Lung (tissue), 17 donors: ENCODE measurements at places on chromosomes 1 and 21. TPM values are rescaled to one million over a fixed set of nuclear protein-coding genes. Genes with fewer than 3 reads are reported as not detected.
A peak's percentile ranks its signal among the peaks of the same experiment; 100 is the strongest.

DNA sequence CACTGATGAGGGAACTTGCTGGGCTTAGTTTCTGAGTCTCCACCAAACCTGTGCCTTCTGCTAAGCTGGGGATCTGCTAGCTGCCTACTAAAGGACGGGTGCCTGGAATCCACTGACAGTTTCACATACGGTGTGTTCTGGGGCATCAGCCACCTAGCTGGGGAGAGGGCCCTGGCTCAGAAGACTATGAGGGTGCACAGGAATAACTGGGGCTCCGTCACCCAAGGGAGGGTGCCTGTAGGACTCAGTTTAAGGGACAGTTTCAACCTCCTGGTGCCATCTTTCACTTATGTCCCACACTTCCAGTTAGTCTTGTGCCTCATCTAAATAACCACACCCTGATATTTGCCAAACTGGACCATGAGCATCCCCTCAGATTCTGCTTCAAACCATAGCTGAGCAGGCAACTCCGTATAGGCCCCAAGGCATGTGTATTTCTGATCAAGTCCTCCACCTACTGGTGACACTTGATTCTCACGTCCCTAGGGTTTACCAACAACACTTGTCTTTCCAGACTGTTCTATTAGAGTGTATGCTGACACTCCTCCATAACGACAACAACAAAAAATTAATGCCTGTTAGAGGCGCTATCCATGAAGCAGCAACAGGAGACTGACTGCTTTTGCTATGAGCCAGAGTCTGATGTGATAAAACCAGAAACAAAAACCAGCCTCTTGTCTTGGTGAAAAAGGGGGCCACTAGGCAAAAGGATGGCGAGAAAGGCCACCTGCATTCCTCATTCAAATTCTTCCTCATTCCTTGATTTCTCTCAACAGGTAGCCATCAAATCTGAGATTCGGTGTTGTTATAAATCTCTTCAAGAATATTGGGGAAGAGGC lies 55.0 kb upstream of the PAXBP1 start:
- peak; percentile 73 for DNase-seq
- no peak overlapping the region for H3K4me3 ChIP-seq
- no peaks in the 10 kb centered on the region for H3K27me3 ChIP-seq

- no peaks in the 10 kb centered on the region for H3K36me3 ChIP-seq
- H3K27me3 ChIP-seq, result no peaks in the 10 kb centered on the region
- no peak overlapping the region for H3K27ac ChIP-seq
- DNase-seq, result no peak
- no peaks in the 10 kb centered on the region for H3K4me1 ChIP-seq
- no peak overlapping the region for H3K4me3 ChIP-seq
These were observed 22.7 kb upstream of the LAMC2 start for GRCh38 chr1:183163316-183163715.

- no peaks in the 10 kb centered on the region for H3K36me3 ChIP-seq
- no peak overlapping the region for H3K27ac ChIP-seq
- no peak for DNase-seq
- no peak overlapping the region for H3K4me3 ChIP-seq
These were observed 3.7 kb upstream of the ZNF326 start for GRCh38 chr1:89990976-89991831.

DNA sequence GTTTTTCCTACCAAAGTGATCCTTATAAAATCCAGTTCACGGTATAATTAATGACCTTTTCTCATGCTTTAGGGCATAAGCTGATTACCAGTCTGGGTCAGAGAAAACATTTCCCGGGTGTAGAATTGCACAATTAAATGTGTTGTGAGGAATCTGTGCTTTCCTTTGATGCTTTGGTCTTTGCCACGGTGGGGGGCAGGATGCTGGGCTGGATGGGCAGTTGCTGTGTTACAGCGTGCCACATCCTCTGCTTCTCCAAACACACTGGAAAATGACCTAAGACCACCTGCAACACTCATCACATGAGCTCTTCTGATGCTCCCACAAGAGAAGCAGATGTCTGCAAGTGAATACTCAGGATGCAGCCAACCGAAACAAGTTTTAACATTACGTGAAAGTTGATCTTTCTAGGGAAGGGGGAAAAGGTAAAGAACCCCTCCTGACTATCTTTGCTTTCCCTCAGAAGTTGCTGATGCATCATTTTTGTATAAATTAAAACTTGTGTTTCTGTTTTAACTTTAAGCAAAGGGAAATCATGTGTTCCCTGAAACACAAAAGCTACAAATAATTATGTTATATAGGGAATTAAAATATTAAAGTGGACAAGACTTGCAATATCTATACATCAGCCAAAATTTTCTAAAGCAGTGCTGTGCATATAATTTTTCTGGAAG lies 515.3 kb upstream of the NR5A2 start:
- H3K4me3 ChIP-seq, result no peak overlapping the region
- no peaks in the 10 kb centered on the region for H3K36me3 ChIP-seq
- DNase-seq, result no peak
- no peaks in the 10 kb centered on the region for H3K4me1 ChIP-seq
- no peaks in the 10 kb centered on the region for H3K27me3 ChIP-seq

DNA sequence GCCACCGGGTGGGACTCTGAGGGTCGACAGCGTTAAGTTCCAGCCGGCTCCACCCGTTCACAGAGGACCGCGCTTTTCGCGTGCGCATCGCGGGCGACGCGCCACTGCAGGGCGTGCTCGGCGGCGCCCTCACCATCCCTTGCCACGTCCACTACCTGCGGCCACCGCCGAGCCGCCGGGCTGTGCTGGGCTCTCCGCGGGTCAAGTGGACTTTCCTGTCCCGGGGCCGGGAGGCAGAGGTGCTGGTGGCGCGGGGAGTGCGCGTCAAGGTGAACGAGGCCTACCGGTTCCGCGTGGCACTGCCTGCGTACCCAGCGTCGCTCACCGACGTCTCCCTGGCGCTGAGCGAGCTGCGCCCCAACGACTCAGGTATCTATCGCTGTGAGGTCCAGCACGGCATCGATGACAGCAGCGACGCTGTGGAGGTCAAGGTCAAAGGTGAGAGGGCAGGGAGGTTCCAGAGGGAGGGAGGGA lies 4.9 kb downstream of the BCAN start:
- no peaks in the 10 kb centered on the region for H3K36me3 ChIP-seq
- no peak for DNase-seq
- H3K4me1 ChIP-seq, result no peaks in the 10 kb centered on the region
- no peak overlapping the region for H3K27ac ChIP-seq

DNA sequence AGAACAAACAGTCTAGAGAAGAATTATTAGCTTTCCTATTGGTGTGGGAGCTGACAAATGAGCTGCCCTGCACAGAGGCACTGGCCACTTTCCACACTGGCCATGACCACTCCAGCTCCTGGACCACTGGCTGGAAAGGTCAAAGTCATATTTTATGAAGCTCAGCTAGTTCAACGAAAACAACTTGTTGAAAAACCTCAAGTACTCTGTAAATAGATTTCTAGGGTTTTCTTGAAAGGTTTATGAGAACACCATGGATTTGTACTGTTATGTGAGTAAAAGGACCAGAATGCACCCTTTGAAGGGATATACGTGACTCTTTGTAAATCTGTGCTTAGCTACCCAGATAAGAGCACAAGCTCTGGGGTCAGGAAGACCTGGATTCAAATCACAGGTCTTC lies 54.5 kb upstream of the FGGY start:
- no peak for DNase-seq
- H3K27me3 ChIP-seq, result no peaks in the 10 kb centered on the region
- no peaks in the 10 kb centered on the region for H3K4me1 ChIP-seq
- no peak overlapping the region for H3K4me3 ChIP-seq

DNA sequence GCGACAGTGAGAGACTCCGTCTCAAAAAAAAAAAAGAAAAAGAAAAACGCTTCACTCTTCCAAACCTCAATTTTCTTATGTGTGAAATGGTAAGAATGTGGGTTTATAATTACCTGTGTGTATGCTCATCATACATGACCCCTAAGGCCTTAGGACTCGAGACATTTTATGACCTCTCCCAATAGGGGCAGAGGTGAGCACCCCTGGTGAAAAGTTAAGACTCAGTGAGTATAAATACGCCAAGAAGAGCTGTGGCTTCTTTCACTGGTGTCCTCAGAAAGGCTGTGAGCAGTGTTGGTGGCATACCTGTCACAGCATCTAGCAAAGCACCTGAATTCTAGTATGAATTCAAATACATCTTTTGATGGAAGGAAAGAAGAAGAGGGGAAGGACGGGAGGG lies 7.8 kb upstream of the FCMR start:
- no peak for DNase-seq
- no peak overlapping the region for H3K27ac ChIP-seq
- H3K36me3 ChIP-seq, result no peaks in the 10 kb centered on the region

DNA sequence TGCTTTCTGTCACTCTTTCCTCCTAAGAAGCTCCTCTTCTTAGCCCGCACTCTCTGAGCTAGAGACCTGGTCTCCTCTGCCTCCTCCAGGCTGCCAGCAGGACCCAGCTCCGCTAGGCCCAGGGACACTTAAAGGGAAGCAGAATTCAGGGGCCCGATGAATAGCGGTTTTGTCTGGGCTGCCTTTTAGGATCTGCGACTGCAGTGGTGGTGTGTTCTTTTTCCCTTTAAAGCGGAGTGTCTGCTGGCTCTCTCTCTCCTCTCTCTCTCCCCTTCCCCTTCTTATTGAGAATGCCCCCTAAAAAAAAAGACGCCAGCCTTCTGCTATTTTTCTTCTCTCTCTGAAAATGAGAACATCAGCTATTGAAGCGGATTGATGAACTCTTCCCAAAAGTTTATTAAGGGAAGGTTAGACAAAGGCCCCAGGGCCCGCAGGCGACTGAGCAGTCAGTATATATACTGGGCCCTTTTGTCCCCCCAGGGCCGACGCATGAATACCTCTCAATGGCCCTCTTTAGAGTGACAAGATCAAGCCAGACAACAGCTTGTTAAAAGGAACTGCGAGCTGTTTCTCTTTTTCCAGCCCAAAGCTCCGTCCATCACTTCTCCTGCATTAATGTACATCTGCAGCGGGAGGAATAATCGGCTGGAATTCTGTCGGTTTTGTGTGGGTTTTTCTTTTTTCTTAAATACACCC lies 27.0 kb downstream of the PAX7 start:
- no peaks in the 10 kb centered on the region for H3K36me3 ChIP-seq
- DNase-seq, result no peak
- H3K27ac ChIP-seq, result no peak overlapping the region
- no peak overlapping the region for H3K4me3 ChIP-seq
- H3K4me1 ChIP-seq, result no peaks in the 10 kb centered on the region

ATP1A2 gene
- polyA plus RNA-seq, result 1.5 TPM

GOLT1A gene
- 7.0 TPM for polyA plus RNA-seq

MYOC gene
- 0.33 TPM for polyA plus RNA-seq

OR2L5 gene
- polyA plus RNA-seq, result not detected

SPRR4 gene
- polyA plus RNA-seq, result not detected

MAP3K21 gene
- 3.7 TPM for polyA plus RNA-seq

CRTC2 gene
- polyA plus RNA-seq, result 41.9 TPM
